ENCODE measurements at places on chromosomes 2 and 18.

- no peak for DNase-seq
These were observed 109.1 kb downstream of the SMAD7 start for GRCh38 chr18:48841381-48842258.

- no peak for DNase-seq
These were observed 16.9 kb upstream of the KIF1A start for GRCh38 chr2:240836781-240837467.

- no peak for DNase-seq
These were observed 62.8 kb downstream of the ARL6IP6 start for GRCh38 chr2:152781175-152781574.

DNA sequence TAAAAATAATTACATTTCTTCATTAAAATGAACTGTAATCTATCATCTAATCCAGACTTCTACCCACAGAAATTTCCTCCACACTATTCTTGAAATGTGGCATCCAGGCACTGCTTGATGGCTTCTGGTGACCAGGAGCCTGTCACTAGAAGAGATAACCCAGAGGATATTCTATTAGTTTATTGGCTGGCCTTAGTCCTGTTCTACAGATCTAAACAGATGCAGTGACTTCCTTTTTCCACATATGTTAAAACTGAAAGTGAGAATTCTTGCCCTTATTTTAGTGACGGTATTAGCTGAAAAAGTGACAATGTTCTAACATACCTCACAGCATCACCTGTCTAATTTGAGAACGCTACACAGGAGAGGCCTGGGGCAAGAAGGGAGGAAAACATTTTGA, 775.4 kb downstream of the TSN start:
- DNase-seq: no peak

DNA sequence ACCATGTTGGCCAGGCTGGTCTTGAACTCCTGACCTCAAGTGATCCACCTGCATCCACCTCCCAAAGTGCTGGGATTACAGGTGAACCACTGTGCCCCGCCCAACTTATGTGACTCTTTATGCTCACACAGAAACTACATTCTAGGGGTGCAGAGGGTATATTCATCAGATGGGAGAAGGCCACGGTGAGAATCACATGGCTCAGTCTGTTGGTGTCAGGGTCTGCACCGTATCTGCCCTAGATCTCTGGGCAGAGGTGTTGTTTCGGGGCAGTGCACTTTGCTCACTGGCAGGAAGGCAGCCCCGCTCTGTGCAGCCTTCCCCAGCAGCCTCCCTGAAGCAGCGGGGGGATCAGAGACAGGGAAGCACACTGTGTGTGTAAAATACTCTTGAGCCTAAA, 76.4 kb downstream of the SH3RF3 start:
- no peak for DNase-seq

DNA sequence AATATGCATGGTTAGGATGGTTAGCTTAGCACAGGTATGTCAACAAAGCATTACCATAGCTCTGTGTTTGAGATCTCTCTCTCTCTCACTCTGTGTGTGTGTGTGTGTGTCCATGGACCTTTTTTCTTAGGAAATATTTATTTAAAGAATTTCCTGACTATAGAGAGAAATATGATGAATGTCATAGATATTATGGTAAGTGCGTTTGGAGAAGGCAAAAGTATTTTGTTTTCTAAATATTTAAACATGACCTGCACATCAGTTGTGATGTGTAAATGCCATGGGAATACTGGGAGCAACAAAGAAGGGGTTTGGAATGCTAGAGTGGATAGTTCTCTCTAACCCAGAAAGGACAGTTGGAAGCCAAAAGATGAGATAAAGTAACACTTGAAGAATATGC, 3.9 kb upstream of the TMEM178A start:
- no peak for DNase-seq

- no peak for DNase-seq
These were observed 14.7 kb downstream of the CPLX4 start for GRCh38 chr18:59303656-59304195.

DNA sequence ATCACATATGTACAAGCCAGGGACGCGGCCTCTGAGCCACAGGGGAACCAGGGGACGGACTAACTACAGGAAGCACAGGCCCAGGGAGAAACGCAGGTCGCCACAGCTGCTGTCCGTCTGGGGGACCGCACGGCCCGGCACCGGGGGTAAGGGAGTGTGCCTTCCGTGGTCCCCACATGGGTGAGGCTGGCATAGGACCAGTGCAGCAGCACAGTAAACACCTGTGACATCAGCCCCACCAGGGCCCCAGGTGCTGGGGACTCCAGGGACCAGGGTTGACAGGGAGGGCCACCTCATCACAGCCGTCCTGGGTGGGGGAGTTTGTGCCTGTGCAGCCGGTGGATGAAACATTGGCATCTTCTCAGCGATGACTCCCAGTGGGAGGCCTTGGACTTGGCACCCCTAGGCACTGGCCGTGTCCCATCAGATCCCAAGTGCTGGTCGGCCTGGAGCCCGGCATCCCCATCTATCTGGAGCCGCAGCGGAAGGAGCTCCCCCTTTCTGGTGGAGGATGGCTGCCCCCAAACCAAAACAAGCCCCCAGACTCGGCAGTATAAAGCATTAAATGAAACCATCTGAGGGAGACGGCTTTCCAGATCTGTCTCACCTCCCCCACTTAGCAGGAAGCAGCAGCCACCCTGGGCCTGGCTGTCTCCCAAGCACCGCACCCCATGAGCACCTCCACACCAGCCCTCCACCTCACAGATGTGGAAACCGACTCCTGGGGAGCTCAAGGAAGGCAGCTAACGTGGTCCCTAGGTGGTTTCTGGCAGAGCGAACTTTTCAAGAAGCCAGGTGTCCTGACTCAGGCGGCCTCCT, 22.5 kb downstream of the AQP12A start:
- DNase-seq: no peak

DNA sequence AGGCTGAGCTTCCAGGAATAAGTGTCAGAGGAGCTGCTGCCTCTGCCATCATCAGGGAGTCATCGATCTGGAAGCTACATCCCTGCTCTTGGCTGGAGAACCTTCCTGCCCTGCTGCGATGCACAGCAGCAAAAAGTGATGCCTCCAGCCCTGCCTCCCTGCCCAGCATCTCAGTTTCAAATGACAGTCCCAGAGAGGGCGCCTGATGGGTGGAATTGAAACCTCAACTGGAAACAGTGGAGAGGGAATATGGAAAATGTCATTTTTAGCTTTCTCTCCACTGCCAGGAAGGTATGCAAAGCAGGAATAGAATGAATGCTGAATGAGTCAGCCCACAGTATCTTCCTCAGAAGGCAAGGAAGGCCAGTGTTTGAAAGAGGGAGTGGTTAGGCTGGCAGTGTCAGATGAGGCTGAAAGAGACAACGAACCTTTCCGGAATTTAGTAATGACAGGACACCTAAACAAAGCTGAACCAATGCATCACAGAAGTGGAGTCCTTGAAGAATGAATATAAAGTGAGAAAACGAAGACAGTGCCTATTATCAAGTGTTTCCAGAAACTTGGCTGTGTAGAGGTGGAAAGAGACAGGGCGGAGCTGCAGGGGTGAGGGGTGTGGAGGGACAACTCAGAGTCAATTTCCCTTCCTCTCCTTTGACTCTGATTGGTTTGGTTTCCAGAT, 153.9 kb upstream of the NDUFV2 start:
- DNase-seq: no peak

DNA sequence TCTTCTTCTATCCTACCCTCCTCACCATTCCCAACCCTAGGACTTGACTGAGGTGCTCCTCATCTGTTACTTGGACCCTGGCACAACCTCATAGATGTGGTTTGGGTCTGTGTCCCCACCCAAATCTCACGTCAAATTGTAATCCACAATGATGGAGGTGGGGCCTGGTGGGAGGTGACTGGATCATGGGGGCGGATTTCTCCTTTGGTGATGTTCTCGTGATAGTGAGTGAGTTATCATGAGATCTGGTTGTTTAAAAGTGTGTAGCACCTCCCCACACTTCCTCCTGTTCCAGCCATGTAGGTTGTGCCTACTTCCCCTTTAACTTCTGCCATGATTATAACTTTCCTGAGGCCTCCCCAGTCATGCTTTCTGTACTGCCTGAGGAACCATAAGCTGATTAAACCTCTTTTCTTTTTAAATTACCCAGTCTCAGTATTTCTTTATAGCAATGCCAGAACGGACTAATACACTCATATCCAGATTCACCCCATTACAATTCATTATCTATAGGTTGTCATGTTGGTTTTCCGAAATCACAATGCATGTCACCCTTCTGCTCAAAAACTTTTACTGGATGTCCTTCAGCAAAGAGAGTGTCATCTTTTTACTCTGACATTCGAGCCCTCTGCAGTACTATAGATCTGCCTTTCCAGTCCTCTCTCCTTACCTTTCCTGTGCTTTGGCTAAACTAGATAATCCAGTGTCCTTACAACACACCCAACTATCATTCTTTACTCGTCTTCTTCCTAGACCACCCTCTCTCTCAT, 45.7 kb downstream of the APOB start:
- no peak for DNase-seq

DNA sequence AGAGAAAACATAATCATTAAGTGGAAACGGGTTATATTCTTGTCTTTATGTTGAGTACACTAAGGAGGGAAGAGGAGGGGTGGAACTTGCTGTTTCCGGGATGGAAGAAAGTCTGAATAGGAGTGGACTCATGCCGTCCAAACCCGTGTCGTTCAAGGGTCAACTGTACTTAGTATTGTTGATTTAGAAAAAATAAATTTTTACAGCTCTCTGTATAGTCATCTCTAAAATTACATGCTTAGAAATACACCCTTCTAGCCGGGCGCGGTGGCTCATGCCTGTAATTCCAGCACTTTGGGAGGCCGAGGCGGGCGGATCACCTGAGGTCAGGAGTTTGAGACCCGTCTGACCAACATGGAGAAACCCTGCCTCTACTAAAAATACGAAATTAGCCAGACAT, 29.4 kb downstream of the RIF1 start:
- no peak for DNase-seq

- DNase-seq: no peak
These were observed 50.0 kb downstream of the TGIF1 start for GRCh38 chr18:3500016-3500415.

- DNase-seq: no peak
These were observed 235.4 kb downstream of the TXNL1 start for GRCh38 chr18:56402872-56403516.

DNA sequence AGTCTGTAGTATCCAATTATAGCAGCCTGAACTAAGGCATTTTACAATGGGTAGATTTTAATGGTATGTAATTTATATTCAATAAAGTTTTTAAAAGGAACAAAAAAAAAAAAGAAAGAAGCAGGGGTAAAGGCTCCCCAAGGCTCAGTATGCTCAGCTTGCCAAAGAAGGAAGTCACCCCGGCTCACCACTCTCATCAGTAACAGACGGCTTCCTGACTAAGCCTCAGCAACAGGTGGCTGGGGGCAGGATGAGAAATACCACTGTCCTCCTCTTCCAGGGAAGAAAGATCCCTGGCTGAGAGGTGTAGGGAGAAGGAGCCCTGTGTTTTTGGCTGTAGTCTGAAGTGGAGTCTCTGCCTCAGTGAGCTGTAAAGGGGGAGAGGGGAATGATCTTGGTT, 121.2 kb downstream of the ARHGEF4 start:
- no peak for DNase-seq

DNA sequence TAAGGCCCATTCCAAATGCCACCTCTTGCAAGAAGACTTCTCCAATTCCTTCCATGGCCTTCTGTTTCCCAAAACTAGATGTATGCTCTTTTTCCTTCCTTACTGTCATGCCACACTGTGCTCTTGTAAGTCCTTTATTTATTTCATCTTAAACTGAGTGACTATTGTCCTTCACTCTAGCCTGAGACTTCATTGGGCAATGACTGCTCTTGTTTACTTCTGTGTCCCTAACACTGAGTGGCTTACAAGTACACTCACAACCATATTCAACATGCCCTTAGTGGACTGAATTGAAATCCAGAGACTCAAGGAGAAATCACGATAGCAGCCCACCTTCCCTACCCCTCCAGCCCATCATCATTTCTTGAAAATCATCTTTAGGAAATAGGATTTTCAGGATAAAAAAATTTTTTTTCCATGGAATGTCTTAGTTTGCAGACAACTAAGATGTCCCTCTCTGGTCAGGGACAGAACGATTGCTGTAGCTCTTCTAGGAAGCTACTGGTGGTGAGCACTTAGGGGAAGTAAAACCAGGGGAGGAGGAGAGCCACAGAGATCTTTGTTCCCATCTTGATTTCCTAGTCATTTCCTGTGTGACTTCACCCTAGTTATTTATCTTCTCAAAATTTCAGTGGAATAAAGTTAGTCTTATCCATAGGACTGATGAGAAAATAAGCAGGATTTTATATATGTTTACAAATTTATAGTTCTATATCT, 80.7 kb downstream of the CYRIA start:
- DNase-seq: no peak

- DNase-seq: no peak
These were observed 7.9 kb upstream of the CKAP2L start for GRCh38 chr2:112772322-112772721.

GRCh38 chr2:28488858-28489575, 6.8 kb upstream of the PLB1 start:
- DNase-seq: no peak

DNA sequence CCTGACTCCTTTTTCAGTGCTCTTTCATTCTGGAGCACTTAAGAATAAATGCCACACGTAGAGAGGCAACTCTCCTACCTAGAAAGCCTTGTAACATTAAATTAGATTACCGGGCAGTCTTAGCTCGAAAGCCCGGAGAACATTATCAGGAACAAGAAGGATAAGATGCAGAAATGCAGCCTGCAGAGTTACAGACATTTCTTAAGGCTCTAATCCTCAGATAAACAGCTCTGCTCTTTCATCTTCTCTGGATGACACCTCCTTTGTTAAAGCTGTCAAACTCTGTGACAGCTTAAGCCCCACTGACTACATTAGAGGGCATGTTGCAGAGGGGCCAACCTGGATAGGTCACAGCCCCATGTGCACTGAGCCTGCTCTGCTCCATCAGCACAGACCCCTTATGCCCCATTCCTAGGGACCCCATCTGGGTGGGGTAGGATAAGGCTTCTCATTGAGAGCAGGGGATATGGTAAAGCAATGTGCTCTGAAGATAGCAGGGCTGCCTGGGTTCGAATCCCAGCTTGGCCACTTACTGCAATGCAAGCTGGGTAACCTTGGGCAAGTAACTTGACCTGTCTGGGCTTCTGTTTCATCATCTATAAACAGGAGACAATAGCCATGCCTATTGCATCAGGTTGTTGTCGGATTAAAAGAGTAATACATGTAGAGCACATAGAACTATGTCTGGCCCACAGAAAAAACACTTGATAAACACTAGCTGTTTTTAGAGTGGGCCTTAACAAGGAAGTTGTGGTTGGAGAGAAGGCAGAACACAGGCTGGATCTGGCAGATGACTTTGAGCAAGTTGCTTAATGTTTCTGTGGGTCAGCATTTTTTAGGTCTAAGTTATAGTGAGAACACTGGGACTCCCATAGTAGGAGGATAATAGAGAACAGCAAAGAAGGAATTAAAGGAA, 111.4 kb downstream of the THNSL2 start:
- no peak for DNase-seq

DNA sequence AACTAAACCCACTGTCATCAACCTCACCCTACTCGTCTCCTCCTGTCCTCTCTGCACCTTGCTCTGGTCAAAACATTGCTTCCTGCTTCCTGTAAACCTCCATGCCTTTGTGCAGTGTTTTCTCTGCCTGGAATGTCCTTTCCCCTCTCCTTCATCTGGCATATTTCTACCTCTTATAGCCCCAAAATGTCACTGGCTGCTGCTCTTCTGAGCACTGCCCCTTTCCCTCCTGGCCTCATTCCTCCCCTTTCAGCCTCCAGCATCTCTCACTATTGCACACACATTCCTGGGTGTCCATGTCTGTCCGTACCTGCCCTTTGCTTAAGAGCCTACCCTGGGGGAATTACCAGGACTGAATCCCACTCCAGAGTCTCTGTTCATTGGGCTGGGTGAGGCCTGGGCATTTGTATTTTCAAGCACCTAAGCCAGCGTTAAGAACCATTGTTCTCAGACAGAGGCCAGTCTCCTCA, 84.9 kb downstream of the MOGAT1 start:
- DNase-seq: no peak

Data from stimulated activated CD8-positive, alpha-beta memory T cell treated with anti-CD3 and anti-CD28 coated beads, Interleukin-4, amount 100 ng/mL, for 4 hours (primary cell).